ENCODE measurements at places on chromosomes 7 and 10. TPM values are rescaled to one million over a fixed set of nuclear protein-coding genes. Genes with fewer than 3 reads are reported as not detected.

GRCh38 chr10:79403441-79404230 is 41.8 kb downstream of the ZCCHC24 start:
- DNase-seq: peak; percentile 34

DNA sequence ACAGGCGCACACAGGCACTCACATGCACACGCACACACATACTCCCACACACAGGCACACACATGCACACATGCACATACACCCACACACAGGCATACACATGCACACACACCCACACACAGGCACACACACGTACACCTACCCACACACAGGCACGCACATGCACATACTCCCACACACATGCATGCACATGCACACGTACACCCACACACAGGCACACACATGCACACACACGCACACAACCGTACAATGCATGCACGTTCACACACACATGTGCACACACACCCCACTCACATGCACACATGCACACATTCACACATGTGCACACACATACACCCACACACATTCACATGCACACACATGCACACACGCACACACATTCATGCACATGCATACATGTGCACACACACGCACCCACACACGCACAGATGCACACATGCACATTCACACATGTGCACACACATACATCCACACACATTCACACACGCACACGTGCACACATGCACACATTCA is 59.3 kb downstream of the MKI67 start:
- DNase-seq: no peak

DNA sequence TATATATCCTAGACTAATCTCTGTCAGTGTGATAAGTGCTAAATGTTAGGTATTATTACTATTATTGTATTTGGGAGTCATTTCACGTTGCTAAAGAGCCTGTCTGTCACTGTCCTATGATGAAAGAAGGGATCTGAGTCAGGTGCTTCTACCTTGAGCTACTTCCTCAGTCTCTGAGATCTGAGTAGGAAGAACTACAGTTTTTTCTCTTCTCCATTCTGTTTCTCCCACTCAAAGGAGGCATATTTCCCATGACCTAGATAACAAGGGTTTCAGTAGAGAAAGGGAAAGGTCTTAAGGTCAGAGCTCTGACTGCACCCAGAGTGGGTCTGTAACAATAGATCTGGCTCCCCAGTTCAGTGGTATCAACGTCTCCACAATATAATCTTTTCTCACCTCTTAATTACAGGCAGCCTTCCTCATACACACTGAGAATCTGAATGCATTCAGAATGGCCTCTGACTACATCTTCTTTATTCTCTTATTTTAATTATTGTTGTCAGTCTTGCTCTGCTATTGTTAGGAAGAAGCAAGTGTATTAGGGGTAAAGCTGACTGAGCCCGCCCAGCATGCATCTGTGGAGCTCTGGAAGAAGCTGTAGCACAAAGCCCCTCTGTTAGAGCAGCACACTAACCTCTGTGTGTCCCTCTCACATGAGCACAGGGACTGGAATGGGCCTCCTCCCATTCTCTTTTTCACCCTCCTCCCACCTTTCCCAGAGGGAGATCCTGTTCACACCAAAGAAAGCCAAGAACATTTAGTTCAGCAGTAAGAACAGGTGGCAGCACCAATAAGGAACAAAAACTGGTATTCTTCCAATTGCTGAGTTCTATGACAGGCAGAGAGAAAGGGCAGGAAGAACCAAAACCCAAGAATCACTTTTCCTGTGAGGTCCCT is 38.1 kb downstream of the USP54 start:
- DNase-seq: no peak

- DNase-seq: no peak
These were observed 126.1 kb downstream of the ELAPOR2 start for GRCh38 chr7:86933295-86933845.

DNA sequence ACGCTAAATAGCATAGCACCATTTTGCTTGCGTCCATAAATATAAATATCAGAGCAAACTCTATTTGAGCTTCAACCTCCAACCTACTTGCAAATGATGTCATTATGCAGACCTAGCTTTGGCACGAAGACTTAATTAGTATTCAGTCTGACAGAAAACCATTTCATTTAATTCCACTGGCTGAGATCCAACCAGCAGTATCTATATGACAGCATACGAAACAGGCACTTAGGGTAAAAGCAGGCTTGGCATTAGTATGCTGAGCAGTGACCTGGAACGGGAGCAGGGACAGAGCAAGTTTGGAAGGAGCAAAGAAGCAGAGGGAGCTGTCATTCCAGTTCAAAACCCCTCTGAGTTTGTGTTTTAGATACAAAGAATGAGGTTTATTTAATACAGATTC is 312.5 kb upstream of the CHRM2 start:
- DNase-seq: no peak

DNA sequence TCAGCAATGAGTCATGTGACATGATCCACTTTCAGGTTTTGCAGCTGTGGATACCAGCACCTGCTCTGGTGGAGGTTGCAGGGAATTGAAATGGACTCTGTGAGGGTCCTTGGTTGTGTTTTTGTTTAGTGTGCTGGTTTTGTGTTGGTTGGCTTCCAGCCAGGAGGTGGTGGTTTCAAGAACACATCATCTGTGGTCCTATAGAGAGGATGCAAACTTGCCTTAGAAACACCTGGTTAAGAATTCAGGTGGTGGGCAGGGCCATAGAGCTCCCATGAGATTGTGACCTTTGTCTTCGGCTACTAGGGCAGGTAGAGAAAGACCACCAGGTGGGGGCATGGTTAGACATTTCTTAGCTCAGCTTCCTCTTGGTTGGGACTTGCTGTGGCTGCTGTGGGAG is 59.2 kb upstream of the CYP2C9 start:
- no peak for DNase-seq

DNA sequence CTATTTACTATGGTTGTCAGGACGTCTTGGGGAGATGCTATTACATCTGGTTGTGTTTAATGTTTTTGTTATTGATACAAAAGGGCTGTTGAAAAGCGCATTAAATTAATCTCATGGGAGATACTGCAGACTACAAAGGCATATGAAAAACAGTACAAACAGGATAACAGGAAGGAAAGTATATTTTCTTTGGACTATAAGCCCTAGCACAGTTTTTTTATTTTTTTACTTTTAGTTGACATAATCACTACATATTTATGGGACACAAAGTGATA is 341.3 kb downstream of the ARL4A start:
- DNase-seq: peak; percentile 80

GRCh38 chr10:114550756-114551635 is 107.1 kb downstream of the ABLIM1 start:
- DNase-seq: peak; percentile 93

DNA sequence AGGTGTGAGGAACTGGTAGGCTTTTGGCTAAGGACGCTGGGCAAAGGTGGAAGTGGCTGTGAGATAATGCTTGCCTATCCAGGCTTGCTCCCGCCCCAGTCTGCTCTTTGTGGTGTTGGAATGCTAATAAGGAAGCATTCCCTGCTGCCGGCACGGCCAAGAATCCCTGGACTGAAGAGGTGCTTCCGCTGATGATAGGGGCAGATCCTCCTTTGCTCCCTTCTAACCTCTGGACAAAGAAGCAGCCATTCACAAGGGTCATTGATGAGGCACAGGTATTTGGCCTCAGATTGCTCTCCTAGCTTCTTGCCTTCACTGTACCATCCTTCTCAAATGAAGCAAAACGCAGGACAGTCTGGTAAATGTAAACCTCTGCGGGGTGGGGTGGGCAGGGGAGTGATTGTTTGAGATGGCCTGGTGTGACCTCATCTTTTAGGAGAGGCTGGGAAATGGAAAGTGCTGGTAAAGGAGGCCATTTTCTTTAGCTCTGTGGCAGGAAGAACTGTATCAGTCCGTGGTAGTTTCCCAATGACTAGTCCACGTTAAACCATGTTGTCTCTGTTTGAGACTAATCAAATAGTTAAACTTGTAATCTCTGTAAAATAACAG is 1.7 kb downstream of the PGAM1 start:
- peak; percentile 42 for DNase-seq

GRCh38 chr7:114405427-114405826 is 9.2 kb upstream of the FOXP2 start:
- no peak for DNase-seq

DNA sequence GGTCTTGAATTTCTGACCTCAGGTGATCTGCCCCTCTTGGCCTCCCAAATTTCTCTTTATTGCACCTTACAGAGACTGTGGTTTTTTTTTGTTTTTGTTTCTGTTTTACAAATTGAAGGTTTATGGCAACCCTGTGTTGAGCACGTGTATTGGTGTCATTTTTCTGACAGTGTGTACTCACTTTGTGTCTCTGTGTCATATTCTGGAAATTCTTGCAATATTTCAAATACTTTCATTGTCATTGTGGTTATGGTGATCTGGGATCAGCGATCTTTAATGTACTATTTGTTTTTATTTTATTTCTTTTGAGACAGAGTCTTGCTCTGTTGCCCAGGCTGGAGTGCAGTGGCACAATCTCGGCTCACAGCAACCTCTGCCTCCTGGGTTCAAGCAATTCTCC is 89.8 kb downstream of the PRTFDC1 start:
- no peak for DNase-seq

ASB10 gene
- not detected for total RNA-seq

C10orf67 gene
- total RNA-seq: not detected

GPR37 gene
- total RNA-seq: 2.1 TPM

NPSR1 gene
- not detected for total RNA-seq

MARVELD1 gene
- 78.3 TPM for total RNA-seq

GNGT1 gene
- not detected for total RNA-seq

EIF3B gene
- total RNA-seq: 207 TPM

MET gene
- total RNA-seq: 44.5 TPM

Measured in endothelial cell of umbilical vein (primary cell).